ENCODE measurements at places on chromosomes 7 and 10. TPM values are rescaled to one million over a fixed set of nuclear protein-coding genes. Genes with fewer than 3 reads are reported as not detected.

- no peak for DNase-seq
Observed at GRCh38 chr10:29322918-29323317, 34.0 kb downstream of the LYZL1 start.

DNA sequence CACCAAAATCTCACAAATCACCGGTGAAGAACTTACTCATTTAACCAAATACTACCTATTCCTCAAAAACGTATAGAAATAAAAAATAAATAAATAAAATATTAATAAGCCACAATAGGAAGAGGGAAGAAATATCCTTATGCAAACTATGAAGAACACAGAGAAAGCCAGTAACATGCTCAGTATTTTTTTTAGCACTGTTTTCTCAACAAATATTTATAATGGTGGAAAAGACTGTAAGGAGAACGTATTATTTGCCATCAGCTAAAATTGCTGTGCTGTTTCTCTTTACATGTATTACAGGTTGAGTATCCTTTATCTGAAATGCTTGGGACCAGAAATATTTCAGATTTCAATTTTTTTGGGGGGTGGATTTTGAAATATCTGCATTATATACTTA is 21.0 kb downstream of the KIAA1217 start:
- DNase-seq: no peak

KLLN gene
- 0.92 TPM for polyA plus RNA-seq

IL6 gene
- 5.3 TPM for polyA plus RNA-seq

C7orf33 gene
- polyA plus RNA-seq: not detected

RPEL1 gene
- polyA plus RNA-seq: not detected

- no peak for DNase-seq
Observed at GRCh38 chr7:152476551-152476950, 40.7 kb upstream of the KMT2C start.

- no peak for DNase-seq
Observed at GRCh38 chr10:64081947-64082482, 560.8 kb downstream of the REEP3 start.

DNA sequence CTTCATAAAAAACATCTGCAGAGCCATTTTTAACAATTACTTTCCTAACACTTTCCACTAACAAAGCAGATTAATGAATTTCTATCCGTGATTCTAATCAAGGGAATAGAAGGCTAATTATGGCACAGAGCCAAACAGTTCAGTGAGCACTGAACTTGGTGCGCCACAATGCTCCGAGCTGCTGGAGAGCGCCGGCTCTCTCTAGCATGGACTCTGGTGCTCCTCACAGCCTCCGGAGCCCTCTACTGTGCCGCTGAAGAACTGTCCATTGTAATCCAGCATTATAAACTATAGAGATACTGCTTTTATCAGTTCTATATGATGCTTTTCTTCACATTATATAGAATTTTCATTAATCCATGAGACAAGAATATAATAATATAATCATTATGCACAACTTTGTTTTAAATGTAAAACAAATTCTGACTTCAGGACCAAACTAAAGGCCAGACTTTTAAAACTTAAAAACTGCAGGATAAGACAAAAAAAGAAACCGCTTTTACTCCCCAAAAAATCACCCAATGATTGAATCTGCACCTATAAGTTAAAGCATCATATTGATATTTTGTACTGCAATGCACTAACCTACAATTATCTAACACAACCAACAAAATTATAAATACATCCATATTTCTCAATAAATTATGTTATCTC is 123.6 kb downstream of the RNF32 start:
- DNase-seq: peak; percentile 73

CUZD1 gene
- polyA plus RNA-seq: 4.2 TPM

DNA sequence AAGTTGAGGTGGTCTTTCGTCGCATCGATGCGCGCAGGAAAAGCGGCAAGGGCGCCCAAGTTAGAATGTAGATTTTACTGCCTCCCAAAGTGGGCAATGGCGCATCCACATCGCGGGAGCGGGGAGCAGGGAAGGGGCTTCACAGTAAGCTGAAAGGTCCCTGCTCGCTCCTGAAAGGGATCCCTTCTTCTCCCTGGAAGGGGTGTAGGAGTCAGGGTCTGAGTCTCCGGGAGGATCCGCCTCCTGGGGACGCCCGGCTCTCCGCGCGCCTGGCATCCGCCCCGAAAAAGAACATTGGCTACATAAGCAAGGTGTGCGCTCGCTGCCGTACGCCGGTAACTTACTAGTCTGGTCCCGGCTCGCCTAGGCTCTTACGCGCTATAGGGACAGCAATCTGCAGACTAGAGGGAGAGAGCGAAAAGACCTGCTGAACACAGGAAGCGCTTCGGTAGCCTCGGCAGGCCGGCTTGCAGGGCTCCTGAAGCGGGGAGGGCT is 804 bp downstream of the UNC5B start:
- peak; percentile 84 for DNase-seq

GRCh38 chr10:112360308-112361270 is 13.3 kb upstream of the ACSL5 start:
- no peak for DNase-seq

CLIP2 gene
- 56.4 TPM for polyA plus RNA-seq

- no peak for DNase-seq
Observed at GRCh38 chr10:74055383-74056049, 57.6 kb downstream of the VCL start.

GRCh38 chr10:10364902-10365301 is 652.8 kb upstream of the CELF2 start:
- DNase-seq: no peak

COL28A1 gene
- 1.6 TPM for polyA plus RNA-seq

DNA sequence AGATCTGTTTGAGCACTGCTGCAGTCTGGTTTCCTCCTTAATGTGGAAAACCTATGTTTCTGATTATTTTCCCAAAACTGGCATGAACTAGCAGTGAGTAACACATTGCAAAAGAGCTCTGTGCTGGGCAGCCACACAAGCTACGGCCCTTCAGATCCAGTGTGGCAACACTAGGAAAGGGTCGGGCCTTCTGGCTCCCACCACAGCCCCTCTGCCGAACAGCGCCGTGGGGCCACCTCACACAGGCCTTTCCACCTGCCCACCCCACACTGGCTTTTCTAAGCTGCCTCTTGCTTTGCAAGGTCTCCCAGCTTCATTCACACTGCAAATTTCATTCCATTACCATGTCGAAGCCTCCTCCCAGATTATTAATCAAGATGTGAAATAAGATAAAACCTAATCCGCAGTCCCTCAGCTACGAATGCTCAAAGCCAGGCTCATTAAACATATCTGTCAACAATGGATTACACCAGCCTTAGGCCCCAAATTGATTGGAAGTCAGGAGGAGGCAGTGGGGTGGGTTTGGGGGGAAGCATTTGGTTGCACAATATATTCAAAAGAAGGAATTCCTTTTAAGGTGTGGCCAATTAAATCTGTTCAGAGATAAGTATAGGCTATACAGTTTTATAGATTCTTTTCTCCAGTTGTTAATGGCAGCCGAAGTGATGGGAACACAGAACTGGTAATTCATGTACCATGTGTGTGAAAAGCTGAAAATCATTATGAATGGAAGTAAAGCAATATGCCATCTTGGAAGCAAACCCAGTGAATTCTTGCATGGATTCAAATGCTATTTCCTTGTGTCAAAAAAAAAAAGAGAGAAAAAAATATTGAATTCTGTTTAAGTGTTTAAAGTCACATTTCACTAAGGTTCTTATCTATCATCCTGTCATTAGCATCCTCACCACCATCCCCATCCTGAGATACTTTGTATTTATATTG is 223.7 kb downstream of the MTERF1 start:
- DNase-seq: no peak

SLC26A4 gene
- polyA plus RNA-seq: not detected

PON1 gene
- 0.19 TPM for polyA plus RNA-seq

GRCh38 chr7:158027646-158028045 is 560.0 kb downstream of the PTPRN2 start:
- DNase-seq: peak; percentile 19

IPMK gene
- 6.6 TPM for polyA plus RNA-seq

- no peak for DNase-seq
Observed at GRCh38 chr10:22329150-22329549, 8.3 kb downstream of the BMI1 start.

DNA sequence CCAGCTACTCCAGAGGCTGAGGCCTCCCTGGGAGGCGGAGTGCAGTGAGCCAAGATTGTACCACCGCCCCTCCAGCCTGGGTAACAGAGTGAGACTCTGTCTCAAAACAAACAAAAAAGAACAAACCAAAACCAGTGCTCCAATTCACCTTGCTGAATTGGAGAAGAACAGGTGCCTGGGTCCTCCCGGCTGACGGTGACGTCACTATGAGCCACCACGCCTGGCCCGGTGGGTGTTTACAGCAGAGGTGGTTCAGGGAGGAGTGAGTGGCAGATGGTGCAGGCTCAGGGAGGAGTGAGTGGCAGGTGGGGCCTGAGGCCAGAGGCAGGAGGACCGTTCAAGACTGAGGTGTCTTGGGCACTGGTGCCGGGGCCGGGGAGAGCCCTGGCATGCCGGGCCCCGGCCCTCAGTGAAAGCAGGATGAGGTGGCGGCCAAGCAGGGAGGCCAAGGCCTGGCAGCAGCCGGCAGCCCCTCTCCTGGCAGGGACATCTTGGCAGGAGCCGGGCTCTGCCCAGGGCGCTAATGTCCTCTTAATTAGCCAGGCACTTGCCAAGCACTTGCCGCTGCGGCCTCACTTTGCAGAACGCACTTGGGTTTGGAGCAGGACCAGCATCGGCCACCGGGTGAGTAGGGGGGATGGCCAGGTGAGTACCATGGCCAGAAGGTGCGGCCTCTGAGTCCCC is 162.8 kb upstream of the TNRC18 start:
- DNase-seq: no peak

C10orf67 gene
- 0.04 TPM for polyA plus RNA-seq

DNA sequence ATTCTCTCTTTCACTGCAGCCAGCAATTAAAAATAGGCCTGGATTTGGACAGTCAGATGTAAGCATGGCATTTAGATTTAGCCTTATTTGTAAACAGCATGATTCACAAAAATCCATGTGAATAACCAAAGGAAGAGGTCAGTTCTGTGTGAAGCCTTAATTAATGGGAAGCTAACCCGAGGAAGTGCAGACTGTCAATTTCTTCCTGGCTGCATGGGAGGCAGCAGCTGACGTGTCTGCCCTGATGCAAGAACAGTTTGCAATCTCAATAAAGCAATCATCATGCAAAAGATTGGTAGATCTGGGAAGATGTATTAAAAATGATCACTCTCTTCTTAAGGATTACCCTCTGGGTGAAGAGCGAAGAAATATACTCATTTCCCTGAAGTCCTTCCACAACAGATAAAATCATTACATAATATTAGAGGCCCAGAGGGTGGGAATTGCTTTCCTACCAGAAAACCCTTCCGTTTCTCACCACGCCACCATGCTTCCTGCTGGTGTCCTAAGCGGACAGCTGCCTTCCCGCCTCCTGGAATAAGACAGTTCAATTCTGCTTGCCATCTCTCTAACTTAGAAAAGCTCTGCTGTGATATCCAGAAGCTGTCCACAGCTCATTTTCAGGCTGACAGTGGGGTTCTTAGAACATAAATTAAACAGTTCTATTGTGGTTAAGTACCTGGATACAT is 526.7 kb upstream of the NRP1 start:
- no peak for DNase-seq

DNA sequence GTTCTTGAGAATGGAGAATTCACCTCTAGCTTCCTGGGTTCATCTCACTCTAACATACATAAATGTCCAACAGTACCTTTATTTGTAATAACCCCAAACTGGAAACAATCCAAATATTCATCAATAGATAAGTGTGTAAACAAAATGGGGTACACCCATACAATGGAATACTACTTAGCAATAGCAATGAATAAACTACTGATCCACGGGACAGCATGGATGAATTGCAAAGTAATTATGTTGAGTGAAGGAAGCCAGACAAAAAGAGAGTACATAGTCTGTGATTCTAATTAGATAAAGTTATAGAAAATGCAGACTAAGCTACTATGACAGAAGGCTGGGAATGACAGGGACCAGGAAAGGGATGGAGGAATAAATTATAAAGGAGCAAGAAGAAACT is 391.3 kb downstream of the CCSER2 start:
- DNase-seq: no peak

DNA sequence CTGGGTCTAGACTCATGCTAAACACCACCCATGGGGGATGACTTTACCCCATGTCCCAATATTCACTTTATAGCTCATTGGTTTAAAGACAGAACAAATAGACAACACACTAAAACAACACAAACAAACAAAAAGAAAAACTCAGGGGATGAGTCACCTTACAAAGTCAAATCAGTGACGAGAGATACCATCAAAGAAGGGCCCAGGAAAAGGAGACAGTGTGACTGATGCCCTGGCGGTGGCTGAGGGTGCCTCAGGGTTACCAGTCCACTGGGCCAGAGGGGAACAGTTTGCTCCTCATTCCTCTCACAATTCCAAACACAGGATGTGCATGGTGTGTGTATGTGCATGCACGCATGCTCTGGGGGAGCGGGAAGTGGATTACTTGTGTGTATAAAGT is 171.3 kb upstream of the PRKCQ start:
- no peak for DNase-seq

FAM131B gene
- under 0.01 TPM for polyA plus RNA-seq

PDCD11 gene
- 6.0 TPM for polyA plus RNA-seq

CDHR1 gene
- polyA plus RNA-seq: 6.2 TPM

GRCh38 chr7:87926581-87927461 is 7.2 kb upstream of the ADAM22 start:
- no peak for DNase-seq

NOS3 gene
- 1.2 TPM for polyA plus RNA-seq

ZNF25 gene
- 2.1 TPM for polyA plus RNA-seq

DNA sequence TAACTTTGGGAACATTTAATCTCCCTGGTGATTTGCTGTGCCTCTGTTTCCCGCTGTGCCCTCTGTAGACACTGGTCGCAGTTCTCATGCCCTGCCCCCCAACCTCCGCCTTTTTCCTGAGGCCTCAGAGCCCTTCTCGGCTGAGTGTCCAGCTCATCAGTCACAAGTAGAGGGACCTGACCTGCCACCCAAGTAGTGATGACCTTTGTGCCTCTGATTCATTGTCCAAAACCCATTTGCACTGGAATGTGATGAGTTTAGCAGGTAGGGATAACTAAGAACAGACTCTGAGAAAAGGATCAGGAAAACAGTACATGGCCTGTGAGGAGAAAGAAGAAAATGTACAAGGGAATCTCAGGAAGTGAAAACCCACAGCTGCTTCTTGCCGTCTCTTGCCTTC is 58.8 kb downstream of the LANCL2 start:
- no peak for DNase-seq

DNA sequence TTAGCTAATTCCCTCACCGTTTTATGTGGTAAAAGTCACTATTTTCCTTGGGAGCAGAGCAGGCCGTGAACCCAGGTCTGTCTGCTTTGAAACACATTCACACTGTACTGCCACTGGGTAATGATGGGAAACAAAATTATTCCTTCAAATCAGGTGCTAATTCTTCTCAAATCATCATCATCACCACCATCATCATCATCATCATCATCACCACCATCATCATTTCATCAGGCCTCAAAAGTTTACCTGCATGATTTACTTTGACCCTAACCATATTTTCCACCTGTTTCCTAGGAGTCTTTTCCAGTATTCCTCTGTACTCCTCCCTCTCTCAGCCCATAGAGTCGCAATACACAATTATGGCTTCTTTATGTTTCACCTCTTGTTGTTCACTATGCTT is 220.5 kb downstream of the GLI3 start:
- DNase-seq: no peak

DNA sequence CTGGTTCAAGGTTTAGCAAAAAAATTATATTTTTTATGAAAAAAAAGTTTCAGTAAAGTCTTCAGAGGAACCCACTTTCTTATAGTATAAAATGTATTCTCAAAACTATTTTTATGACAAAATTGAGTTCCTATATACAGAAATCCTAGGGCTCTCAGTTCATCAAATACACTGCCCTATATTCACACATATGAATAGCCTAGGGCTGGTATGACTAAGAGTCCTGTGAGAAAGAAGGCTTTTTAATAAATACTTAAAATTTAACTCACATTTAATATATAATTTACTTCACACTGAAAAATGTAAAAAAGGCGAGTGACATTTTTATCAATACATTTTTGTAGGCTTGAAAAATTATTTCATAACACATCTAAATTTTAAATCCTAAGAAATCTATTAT is 16.6 kb downstream of the CHCHD3 start:
- DNase-seq: no peak

Data from sigmoid colon (tissue), 7 donors.